ENCODE measurements at places on chromosomes 4 and X.

DNA sequence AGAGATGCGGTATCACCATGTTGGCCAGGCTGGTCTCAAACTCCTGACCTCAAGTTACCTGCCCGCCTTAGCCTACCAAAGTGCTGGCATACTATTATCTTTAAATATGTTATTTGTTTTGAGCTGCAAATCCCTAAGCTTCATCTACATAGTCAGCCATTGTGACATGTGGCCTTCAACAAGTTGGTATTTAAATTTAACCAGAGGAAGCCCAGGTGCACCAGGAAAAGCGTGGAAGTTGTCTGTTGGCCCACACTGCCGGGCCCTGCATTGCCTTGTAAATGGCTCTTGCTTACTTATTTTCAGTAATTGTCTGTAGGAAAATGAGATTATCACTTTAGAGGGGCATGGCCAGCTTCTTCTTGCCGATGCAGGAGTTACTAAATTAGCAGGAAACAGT is 6.0 kb downstream of the WWC2 start:
- DNase-seq: no peak

- DNase-seq: no peak
Observed at GRCh38 chr4:21949073-21949457, 493 bp upstream of the KCNIP4 start.

- peak; percentile 1 for DNase-seq
Observed at GRCh38 chr4:74624351-74625151, 169.8 kb downstream of the BTC start.

DNA sequence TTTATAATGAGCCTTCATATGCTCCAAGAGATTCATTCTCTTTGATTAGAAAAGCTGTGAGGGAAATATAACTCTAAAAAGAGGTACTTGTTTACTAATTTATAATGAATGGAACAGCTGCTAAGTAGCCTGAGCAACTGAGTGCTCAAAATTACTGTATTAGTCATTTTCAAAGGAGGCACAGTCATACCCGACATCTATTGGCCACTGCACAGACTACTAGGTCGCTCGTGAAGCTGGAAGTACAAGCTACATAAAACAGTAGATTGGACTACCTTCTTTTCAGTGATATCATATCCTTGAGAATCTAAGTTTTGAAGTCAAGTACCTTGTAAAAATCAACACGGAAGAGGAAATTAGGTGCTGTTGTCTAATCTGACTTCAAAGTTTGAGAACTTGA is 52.0 kb upstream of the GLRB start:
- DNase-seq: no peak

- DNase-seq: no peak
Observed at GRCh38 chrX:17328837-17329236, 46.2 kb upstream of the NHS start.

GRCh38 chrX:151762802-151763201 is 28.3 kb downstream of the CNGA2 start:
- no peak for DNase-seq

GRCh38 chr4:88382621-88383020 is 4.0 kb downstream of the HERC6 start:
- DNase-seq: peak; percentile 89

DNA sequence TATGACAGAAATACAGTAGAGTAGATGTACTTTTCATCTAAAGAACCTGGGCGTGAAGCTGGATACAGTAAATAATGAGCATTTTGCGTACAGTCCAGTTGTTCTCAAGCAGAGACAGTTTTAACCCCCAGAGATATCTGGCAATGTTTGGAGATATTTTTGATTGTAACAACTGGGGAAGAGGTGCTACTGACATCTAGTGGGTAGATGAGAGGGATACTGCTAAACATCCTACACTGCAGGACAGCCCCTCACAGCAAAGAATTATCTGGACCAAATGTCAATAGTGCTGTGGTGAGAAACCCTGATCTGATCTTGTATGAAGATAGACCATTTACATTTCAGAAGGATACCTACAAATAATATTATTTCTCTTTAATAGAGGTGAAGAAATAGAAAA is 200.2 kb upstream of the FAM47A start:
- no peak for DNase-seq

DNA sequence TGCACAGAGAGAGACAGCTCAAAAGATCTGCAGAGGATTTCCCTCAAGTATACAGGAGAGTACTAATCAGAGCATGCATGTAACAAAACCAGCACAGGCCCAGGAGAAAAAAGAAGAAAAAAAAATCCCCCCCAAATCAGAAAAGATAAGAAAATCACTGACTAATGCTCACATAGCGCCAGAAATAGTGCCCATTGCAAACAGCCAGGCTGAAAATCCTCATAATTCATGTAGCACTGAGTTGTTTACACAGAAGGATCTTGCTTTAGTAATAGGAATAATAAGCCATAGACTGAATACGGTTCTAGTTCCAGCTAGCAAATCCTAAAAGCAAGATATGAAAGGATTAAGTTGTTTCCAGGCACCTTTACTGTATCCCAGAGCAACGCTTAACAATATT is 51.8 kb upstream of the MAGEC2 start:
- no peak for DNase-seq

DNA sequence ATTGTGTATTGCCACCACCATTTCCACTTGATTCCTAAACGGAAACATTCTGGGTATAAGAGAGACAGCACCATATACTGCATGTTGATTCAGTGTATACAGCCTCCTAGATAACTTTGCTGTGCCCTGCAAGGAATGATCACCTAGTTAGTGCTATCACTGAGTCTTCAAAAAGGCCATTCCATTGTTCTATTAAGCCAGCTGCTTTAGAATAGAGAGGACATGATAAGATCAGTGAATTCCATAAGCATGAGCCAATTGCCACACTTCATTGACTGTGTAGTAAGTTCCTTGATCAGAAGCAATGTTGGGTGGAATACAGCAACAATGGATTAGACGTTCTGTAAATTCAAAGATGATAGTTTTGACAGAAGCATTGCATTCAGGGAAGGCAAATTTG is 1047.3 kb downstream of the PCDH18 start:
- no peak for DNase-seq

GRCh38 chr4:143248827-143249226 is 64.1 kb downstream of the USP38 start:
- no peak for DNase-seq

- no peak for DNase-seq
Observed at GRCh38 chr4:29075366-29075765, 1644.8 kb upstream of the PCDH7 start.

DNA sequence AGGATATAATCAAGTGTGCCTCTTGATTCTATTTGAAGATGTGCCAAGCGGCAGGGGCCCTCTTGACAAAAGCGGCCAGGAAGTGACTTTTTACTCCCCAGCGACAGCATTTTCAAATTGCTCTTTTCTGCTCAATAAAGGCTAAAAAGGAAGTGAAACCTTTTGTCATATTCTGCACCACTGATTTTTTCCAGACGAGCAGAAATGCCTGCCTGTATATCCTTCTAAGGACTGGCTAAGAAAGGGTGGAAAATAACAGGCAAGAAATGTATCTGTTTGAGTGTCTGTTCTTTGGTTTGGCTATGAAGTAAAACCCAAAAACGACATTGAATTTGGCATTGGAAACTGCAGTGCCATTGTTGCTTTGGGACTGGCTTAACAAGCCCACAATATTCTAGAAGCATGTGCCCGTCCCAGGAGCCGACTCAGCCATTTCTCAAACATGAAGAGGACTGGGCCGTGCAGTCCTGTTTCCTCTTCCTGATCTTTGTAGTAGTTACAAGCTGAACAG is 25.4 kb downstream of the TMSB4X start:
- DNase-seq: peak; percentile 62

DNA sequence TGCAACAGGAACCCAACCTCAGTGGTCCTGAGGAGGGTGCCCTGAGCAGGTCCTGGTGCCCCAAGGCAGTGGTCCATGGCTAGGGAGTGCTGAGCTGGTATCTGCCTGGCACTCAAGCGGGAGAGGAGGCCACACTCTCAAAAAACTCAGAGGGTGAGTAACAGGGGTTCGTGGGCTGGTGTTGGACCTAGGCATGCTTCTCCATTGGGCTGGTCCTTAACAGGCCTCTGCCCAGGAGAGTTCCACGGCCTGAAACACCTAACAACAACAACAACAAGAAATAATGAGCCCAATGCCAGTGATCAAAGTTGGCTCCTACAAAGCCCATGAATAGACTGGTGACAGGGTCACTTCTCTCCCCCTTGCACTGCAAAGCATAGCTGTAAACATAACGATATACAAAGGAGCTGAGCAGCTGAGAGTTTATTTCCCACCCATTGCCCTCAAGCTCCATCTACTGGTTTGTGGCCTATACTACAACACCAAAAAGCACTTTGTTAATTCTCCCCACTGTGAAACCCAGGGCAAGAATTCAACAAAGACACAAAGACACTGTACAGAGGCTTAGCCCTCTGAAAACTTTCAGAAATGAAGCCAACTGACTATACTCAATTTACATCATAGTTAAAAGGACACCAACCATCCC is 736.1 kb upstream of the ADGRL3 start:
- no peak for DNase-seq

DNA sequence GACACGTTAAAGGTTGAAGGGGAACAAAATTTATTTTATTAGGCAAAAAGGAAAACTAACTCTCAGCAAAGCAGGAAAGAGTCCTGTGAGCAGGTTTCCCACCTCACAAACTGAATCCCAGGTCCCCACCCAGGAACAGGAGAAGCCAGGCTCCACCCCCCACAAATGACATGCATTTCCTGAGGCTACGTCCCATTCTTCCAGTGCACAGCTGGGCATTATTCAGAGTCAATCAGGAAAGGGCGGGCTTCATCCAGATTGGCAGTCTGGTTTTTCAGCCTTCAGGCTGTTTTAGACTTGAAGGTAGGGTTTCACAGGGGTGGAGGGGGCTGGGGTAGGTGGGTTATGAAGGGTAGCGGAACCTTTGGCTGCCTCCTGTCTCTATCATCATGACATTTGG is 11.9 kb upstream of the ASIC5 start:
- DNase-seq: no peak

- no peak for DNase-seq
Observed at GRCh38 chr4:118716304-118716703, 31.1 kb downstream of the METTL14 start.

GRCh38 chrX:39551762-39552161 is 546.0 kb downstream of the BCOR start:
- DNase-seq: no peak

DNA sequence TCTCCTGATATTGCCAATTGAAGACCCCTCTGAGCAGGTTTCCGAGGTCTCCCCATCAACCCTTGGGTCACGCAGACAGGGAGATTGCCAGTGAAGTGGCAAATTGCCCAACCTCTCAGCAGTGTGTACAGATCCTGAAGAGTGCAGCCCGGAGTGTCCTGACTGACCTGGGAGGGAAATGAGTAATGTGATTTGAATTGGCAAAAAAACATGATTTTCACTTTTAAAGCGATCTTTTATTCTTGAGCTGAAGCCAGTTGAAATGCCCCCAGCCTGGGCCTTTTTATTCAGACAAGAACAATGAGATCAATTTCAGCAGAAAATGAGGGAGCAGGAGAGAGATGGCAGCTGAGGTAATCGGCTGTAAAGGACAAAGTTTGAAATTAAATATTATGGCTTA is 401.8 kb downstream of the RAPGEF2 start:
- DNase-seq: no peak

GRCh38 chrX:112555831-112556230 is 123.9 kb downstream of the LHFPL1 start:
- DNase-seq: no peak

- no peak for DNase-seq
Observed at GRCh38 chr4:6332669-6333050, 63.0 kb downstream of the WFS1 start.

GRCh38 chr4:186826846-186827533 is 103.3 kb upstream of the FAT1 start:
- DNase-seq: no peak

GRCh38 chrX:45009371-45010000 is 136.5 kb downstream of the KDM6A start:
- DNase-seq: no peak

GRCh38 chr4:18075823-18076433 is 54.4 kb upstream of the LCORL start:
- DNase-seq: peak; percentile 13

DNA sequence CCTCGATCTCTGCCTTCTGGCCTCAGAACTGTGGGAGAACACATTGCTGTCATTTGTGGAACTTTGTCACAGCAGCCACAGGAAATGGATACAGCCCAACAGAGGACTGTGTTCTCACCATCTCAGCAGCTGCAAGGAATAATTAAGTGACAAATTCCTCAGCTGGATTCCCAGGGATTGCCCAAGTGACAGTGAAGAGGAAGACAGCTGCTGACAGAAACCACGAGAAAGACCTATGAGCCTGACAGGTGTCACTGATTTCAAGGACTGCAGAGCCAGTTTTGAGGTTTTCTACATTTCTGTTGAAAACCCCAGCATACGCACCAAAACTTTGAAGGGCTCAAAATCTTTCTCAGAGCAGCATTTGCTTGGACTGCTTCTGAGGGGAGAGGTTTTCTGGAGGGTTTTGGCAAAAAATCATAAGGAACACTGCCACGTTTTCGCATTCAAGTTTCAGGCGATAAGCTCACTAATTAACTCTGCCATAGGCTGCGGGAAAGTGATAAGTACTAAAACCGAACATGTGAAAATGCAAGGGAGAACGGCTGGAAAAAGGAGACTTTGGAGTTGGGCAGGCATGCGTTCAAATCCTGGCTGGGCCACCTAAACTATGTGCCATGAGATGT is 88.8 kb downstream of the DRD5 start:
- DNase-seq: no peak

- no peak for DNase-seq
Observed at GRCh38 chrX:115549008-115549407, 12.0 kb upstream of the PLS3 start.

GRCh38 chr4:138519436-138519835 is 277.3 kb upstream of the SLC7A11 start:
- DNase-seq: no peak

- DNase-seq: no peak
Observed at GRCh38 chrX:29824176-29824906, 391.0 kb upstream of the MAGEB2 start.

GRCh38 chrX:14291666-14292500 is 237.5 kb upstream of the GLRA2 start:
- no peak for DNase-seq

GRCh38 chr4:37748485-37748884 is 62.3 kb upstream of the RELL1 start:
- DNase-seq: no peak

DNA sequence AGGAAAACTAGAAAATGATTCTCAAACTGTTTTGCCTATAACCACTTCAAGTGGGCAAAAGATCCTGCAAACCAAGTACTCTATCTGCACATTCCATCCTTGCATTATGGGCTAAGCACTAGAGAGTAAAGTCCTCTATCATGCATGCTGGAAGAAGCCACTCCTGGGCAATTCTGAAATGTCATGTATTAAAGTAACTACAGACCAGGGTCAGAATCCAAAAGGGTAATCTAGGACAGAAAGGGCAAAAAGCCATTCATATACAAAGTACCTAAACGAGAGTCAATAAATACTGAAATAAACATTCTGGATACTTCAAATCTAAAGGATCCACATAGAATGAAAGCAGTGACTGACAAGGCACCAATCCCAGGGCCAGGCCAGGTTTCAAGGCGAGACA is 1.0 kb downstream of the SNX12 start:
- no peak for DNase-seq

DNA sequence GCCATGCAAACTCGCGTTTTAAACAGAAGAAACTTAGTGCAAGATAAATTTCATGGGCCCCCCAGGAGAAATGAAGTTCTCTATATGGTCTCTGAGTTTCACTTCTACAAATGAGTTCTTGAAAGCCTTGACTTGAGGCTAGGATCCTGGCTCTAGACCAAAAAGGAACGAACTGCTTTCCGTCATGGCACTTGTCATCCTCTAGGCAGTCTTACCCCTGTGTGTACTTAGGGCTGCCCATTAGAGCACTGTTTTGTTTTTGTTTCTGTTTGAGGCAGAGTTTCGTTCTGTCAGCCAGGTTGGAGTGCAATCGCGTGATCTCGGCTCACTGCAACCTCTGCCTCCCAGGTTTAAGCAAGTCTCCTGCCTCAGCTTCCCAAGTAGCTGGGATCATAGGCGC is 29.0 kb downstream of the RNF4 start:
- no peak for DNase-seq

Data from CD4-positive, alpha-beta T cell treated with Interleukin-4 for 4 hours (primary cell).